ENCODE measurements at places on chromosomes 16 and 17.

- no peak for DNase-seq
Observed at GRCh38 chr16:12805066-12805465, 1.4 kb upstream of the CPPED1 start.

DNA sequence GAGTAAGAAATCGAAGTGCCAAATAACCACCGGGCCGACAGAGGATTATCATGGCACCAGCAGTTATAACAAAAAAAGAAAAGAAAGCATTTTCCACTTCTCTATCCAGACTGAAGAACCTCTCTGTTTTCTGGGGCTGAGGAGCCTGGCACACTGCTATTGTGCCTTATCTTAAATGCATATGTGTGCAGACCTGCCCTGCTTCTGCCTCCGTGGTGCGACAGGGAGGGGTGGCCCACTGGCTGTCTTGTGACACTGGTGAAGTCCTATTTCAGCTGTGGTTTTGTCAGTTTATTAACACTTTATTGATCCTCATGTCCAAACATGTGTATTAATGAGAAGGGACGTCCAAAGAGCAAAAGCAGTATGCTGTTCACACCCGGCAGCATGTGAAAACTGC, 55.4 kb downstream of the CDK5R1 start:
- no peak for DNase-seq

DNA sequence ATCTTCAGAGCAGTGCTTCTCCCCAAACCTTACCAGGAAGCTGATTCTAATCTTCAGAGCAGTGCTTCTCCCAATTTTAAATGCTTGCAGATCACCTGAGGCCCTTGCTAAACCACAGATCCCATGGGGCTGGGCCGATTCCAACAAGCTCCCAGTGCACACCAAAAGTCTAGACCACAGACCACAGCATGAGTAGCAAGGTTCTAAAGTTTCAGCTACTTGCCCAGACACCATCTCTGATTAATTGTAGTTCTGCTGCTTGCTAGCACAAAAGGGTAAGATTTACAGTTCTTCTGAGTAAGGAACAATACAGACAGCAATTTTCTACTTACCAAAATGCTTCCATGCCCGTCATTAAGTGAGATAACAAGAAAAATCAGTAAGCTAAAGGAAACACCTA, 12.2 kb downstream of the CLEC3A start:
- peak; percentile 2 for DNase-seq

GRCh38 chr16:85376292-85377095, 236.6 kb upstream of the GSE1 start:
- no peak for DNase-seq

GRCh38 chr17:30212750-30213149, 22.7 kb downstream of the SLC6A4 start:
- DNase-seq, result no peak

- no peak for DNase-seq
Observed at GRCh38 chr16:88809068-88809675, 2.6 kb downstream of the APRT start.
